CD8-positive, alpha-beta T cell (primary cell): ENCODE measurements at places on chromosomes 12 and 14.

GRCh38 chr12:62075870-62076269, 184.3 kb upstream of the USP15 start:
- no peak for DNase-seq

DNA sequence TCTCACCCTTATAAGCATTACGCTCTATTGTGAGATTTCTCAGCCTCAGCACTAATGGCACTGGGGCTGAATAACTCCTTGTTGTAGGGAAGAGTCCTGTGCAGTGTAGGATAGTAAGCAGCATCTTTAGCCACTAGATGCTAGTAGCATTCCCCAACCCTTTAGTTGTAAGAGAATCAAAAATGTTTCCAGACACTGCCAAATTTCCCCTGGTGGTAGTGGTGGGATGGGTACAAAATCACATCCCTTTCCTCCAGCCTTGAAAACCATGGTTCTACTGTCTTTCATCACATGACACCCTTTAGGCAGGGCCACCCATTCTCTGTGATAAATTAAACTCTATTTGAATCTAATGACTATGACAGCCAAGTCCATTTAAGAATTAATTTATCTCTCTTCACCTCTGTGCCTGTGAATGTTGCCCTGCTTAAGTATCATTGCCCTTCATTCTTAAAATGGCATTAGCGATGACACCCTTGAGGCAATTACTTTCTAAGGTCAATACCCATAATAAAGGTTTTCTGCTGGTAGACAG, 199.4 kb downstream of the ANO4 start:
- DNase-seq, result no peak

- no peak for DNase-seq
These were observed 70.0 kb downstream of the PDE3A start for GRCh38 chr12:20438299-20438779.

- DNase-seq, result no peak
These were observed 1.5 kb downstream of the BMAL2 start for GRCh38 chr12:27334042-27334720.

GRCh38 chr14:61461808-61462275, 140.5 kb downstream of the PRKCH start:
- DNase-seq, result peak; percentile 49

DNA sequence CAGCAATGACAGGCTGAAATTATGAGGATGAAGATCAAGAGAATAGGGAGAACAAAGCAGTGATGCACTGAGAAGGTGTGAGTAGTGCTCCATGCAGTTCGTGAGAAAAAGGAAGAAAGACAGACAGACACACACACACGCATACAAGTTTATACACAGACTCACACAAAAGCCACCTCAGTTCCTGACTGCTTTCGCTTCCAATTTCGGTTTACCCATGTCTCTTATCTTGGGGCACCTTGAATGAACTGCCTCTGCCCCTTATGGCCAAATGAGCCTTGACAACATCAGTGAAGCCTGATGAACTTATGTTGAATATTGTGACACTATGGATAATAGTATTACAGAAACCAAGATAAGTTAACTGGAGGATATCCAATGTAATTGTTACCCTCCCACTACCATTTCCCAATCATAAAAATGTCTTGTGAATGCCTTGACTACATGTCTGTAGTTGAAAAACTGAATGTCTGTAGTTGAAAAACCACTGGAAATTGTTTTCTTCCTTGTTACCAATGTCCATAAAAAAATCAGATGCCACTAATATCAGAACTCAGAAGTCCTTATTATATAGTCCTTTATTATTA, 380.4 kb upstream of the DDHD1 start:
- DNase-seq, result no peak

DNA sequence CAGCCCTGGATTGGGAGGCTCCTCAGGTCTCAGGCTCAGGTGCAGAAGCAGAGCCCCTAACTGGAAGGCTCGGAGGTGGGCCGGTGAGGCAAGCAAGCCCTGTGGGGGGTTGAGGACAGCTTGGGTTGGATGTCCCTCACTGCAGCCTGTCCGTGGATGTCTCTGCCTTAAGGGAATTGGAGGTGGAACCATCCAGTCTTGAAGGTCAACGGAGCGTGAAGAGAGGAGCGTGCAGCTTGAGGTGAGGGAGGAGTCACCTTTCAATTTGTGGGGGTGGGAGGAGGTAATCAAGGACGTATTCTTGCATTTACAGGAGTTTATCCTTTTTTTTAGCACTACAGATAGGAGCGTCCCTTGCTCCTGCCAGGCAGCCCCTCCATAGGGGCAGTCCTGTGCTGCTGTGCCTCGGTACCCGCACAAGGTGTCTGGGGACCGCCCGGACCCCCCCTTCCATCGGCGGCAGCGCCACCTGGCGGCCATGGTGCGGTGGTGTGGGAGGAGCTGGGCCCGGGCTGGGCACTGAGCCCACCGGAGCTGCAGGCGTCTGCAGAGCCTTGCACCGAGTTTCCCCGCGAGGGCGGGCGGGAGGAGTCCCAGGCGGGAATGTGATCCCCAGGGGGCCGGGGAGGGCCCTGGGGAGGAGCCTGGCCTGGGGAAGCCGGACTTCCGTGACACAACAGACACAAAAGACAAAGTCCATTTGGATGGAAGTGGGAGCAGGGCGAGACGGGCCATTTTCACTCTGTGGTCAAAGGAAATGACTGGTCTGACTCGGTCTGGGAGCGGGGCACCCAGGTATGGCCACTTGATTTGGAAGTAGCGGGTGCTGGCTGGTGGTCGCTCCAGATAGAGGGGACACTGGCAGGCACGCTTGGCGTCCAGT, 864 bp downstream of the DNAJC22 start:
- DNase-seq, result peak; percentile 74

- DNase-seq, result no peak
These were observed 8.0 kb upstream of the GPR84 start for GRCh38 chr12:54372113-54372806.

DNA sequence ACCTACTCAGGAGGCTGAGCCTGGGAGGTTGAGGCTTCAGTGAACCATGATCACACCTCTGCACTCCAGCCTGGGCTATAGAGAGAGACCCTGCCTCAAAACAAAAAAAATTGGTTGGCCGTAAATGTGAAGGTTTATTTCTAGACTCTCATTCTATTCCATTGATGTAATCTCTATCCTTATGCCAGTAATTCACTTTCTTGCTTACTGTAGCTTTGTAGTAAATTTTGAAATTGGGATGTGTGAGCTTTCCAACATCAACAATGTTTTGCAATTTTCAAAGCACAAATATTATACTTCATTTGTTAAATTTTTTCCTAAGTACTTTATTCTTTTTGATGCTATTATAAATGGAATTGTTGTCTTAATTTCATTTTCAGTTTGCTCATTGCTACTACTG, 24.6 kb downstream of the LIN52 start:
- no peak for DNase-seq

- no peak for DNase-seq
These were observed 438.5 kb downstream of the LRIG3 start for GRCh38 chr12:58481811-58482210.

GRCh38 chr12:54765652-54766051, 88.7 kb upstream of the MUCL1 start:
- DNase-seq, result no peak

DNA sequence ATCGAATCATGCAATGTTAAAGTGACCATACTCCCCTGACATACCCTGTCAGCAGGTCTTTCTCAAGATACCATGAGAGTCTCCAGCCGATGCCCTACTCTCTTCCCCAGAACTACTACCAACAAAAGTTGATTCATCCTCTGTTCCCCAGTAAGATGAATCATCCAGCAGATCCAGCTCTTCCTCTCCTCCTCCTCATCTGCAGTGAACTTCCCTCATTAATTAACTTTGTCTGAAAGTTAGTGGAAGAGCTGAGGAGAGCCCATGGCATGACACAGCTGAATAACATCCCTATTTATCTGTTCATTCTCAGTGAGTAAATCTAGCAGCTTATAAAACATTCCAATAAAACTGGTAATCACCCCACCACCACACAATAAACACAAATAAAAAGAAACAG, 213.4 kb downstream of the EGLN3 start:
- no peak for DNase-seq

DNA sequence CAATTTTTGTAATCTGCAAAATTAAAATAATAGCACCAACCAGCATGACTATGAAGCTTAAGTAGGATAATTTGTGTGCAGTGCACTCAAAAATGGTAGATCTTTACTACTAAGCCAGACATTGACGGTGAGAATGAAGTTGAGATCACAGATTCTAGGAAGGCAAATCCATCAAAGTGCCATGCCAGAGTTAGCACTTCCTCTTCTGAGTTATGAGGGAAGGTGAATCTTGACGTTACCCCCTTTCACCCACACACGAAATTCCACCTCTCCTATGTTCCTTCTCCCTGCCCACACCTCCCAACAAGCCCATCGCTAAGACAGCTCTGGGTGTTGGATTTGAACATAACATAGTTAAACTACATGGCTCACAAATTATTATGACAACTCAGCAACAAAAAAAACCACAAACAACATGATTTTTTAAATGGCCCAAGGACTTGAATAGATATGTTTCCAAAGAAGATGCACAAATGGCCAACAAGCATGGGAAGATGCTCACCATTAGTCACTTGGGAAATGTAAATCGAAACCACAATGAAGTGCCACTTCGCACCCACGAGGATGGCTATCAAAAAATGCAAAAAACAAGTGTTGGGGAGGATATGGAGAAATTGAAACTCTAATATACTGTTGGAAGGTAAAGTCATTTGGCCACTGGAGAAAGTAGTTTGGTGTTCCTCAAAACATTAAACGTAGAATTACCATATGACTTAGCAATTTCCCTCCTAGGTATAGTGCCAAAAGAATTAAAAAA, 119.3 kb upstream of the RAP1B start:
- no peak for DNase-seq

GRCh38 chr14:92558319-92558718, 44.7 kb downstream of the RIN3 start:
- no peak for DNase-seq

DNA sequence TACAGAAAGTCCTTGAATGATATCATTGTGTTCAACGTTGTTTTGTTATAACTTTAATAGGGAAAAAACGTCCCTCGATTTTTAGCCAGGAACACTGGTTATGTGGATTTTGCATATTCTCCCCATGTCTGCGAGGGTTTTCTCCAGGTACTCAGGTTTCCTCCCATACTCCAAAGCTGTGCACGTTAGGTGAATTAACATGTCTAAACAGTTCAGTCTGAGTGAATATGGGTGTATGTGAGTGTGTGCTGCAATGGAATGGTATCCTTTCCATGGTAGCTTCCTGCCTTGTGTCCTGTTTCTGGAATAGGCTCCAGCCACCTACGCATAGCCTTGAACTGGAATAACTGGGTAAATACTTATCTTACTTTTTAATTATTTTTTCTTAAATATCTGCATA, 810.8 kb upstream of the ATXN7L3B start:
- no peak for DNase-seq

DNA sequence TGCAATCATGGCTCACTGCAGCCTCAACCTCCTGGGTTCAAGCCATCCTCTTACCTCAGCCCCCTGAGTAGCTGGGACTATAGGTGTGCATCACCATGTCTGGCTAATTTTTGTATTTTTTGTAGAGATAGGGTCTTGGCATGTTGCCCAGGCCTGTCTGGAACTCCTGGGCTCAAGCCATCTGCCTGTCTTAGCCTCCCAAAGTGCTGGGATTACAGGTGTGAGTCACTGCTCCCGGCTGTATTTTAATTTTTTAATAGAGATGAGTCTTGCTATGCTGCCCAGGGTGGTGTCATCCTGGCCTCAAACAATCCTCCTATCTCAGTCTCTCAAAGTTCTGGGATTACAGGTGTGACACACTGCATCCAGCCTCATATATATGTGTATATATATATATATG, 31.7 kb upstream of the GPRC5A start:
- no peak for DNase-seq

DNA sequence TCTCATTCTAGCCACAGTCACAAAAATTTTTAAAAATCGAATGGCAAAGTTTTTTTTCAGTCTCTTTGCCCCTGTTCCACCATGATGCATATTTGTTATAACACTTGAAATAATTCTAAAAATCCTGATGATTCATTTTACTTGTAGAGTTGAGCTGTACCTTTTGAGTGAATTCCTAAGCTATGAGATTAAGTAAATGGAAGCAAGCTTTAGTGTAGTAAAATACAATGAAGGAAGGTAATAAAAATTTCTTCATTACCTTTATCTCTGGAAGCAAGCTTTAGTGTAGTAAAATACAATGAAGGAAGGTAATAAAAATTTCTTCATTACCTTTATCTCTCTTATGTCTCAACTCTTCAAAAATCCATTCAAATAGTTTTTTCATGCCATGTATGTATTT, 46.1 kb downstream of the TMTC3 start:
- no peak for DNase-seq

DNA sequence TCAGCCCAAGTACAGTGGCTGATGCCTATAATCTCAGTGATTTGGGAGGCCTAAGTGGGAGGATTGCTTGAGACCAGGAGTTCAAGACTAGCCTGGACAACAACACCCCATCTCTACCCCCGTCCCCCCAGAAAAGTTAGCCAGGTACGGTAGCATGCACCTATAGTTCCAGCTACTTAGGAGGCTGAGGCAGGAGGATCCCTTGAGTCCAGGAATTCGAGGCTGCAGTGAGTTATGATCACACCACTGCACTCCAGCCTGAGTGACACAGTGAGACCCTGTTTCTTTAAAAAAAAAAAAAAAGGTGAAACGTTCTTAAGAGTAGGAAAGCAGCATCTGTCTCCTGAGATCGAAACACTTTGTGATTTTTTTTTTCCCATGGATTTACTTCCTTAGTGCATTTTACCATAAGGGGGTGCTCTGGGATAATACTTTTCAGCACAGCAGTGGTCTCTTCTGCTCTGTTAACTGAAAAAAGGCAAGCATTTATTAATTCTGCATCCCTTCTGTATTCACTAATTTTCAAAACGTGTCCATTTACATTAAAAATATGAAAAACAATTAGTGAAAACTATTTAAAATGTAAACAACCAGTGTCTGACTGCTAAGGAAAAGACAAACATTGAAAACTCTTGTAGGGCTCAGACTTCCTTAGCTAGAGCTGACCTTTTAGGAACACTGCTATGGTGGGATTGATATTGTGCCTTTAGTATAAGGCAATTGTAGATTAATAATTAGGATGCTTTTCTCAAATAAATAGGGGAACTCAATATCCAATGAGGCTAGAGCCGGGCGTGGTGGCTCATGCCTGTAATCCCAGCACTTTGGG, 31.2 kb upstream of the USP44 start:
- DNase-seq, result no peak

DNA sequence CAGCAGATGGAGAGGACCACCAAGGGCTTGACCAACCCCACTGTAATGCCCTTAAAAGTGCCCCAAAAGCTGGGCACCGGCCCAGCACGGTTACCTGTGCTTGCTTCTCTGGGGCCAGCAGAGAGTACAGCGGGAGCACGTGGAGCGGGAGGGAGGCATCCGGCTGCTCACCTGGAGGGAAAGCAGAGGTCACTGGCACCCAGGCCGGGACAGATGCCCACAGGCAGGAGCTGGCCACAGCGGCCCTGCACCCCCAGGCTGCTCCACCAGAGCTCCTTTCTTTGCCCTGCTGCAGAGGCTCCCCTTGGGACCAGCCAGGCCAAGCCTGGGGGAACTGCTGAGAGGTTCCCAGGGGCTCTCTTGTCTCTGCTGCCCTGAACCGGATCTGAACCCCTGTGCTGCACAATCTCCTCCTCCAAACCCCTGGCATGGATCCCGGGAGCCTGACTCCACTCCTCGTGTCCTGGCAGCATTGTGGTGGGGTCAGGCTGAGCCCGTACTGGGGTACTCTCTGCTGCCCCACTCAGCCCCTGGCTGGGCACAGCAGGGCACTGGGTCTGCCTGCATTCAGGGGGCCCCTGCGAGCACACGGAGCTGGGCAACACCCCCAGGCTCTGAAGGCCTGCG, 24.0 kb downstream of the DHX37 start:
- DNase-seq, result no peak
